ENCODE measurements at places on chromosomes 16 and 17. TPM values are rescaled to one million over a fixed set of nuclear protein-coding genes. Genes with fewer than 3 reads are reported as not detected.

GRCh38 chr16:47363761-47364160 lies 97.1 kb downstream of the ITFG1 start:
- no peak for DNase-seq

DNA sequence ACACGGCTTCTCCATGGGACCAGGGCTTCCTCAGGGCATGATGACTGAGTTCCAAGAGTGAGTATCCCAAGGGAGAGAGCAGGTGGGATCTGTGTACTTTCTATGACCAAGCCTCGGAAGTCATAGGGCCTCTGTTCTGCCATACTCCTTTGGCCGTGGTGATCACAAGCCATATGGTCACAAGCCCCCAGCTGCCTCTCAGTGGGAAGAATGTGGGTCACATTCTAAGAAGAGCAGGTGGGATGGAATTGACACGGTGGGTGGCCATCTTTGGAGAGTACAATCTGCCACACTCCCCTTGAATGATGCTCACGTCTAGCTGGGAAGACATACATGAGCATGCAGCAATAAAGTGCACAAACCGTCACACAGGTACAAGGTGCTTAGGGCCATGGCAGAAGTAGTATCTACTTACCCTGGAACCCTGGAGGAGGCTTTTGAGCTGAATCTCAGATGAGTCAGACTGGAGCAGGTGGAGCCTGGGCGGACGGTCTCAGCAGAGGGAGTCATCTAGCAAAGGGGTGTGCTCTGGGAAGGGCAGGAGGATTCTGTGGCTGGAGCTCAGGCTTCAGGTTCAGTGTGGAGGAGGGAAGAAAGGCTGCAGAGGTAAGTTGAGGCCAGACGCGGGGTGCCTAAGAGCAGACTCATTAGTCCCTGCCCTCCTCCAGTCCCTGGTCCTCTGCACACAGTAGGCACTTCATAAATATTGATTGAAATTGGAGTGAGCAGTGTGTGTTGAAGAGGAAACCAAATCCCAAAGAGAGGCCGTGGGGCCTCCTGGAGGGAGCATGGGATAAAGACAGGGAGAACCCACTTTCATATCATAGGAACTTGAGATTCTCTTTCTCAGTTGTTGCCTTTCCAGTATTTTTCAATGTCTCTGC lies 26.6 kb downstream of the GOSR2 start:
- no peak for DNase-seq

- DNase-seq: no peak
Observed at GRCh38 chr16:19118938-19119431, 5.2 kb downstream of the ITPRIPL2 start.

The SEZ6 gene
- not detected for total RNA-seq

Measured in Karpas-422 (cell line).